ENCODE measurements at places on chromosomes 1 and 21.

DNA sequence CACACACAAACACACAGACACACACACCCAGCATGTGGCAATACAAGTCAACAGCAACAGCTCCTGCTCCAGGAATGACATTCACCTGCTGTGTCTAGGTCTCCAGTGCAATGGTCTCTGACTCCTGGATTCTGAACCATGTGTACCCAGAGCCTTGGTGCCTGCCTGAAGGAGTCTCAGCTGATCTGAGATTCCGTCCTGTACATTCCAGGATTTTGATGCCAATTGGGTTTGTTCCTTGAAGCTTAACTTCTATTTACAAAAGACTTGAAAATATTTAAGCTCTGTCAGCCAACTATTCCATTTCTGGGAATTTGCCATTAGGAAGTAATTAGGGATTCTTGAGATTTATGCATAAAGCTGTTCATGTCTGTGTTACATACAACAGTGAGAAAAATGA, 85.4 kb upstream of the LRRC8D start:
- no peak for DNase-seq

GRCh38 chr21:32525282-32525681, 60.0 kb downstream of the TCP10L start:
- DNase-seq = no peak

DNA sequence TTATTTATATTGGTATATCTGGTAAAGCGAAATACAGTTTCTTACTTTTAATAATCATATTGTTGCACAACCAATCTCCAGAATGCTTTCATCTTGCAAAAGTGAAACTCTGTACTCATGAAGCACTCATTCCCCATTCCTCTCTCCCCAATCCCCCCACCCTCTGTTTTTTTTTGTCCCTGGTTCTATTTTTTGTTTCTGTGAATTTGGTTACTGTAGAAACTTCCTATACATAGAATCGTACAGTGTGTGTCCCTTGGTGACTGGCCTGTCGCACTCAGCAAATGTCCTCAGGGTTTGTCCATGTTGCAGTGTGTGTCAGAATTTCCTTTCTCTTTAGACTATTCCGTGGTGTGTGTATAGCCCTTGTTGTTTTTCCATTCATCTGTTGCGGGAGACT, 7.9 kb upstream of the NLRP3 start:
- no peak for DNase-seq

DNA sequence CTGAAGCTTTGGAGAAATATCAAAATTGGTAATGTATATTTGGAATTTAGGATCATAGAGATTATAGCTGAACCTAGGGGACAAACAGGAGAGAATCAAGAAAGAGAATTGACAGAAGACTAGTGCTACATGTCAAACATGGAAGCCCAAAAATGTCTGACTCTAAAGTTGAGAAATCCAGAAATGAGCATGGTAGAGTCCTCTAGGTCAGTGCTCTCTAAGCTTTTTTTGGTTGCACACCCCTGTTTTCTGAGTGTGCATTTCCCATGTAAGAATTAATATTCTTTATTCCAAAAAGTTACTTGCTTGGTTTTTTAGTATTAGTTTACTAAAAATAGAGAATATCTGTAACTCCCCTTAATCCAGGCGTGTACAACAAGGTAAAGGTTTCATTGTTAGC, 25.6 kb downstream of the NFYC start:
- DNase-seq = no peak

GRCh38 chr1:1759456-1760344, 18.6 kb downstream of the NADK start:
- DNase-seq = no peak

- DNase-seq = no peak
Observed at GRCh38 chr1:180003026-180003695, 48.6 kb downstream of the CEP350 start.

DNA sequence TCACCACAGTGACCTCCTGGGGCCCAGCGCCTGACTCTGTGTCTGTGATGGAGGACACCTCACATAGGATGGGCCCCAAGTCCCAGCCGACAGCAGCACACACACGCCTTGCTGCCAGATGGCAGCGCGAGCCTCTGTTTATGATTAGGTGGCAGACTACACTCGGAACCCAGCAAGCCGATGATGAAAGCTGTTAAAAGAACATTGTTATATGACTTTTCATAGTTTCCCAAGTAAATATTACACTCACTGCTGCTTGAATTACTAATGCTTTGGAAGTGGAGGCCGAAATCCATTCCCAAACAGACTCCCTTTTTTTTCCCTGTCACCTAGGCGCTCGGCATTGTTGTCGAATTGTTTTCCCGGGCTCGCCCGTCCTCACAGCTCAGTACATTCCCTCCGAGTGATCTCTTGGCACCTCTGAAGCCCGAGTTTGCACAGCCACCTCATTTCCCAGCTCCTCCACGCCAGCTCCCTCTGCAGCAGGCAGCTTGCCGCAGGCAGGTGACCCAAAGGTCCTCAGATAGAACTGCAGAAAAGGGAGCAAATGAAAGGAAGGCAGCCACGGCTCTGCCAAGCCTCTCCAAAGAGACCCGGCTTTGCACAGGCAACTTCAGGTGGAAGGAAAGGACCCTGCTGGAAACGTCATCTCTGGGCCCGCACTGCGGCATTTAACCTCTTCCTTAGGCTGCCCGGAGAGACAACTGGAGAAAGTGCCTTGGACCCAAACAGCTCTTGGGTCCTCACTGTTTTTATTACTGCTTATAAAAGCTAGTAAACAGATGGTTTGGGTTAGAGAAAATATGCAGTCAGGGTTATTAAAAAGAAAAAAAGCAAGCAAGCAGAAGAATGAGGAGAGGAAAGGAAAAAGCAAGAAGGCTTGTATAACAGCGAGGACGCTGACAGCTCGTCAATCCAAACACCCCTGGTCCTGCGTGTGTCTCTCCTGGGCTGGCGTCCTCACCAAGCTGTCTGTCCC, 72.2 kb upstream of the SLC25A33 start:
- no peak for DNase-seq

DNA sequence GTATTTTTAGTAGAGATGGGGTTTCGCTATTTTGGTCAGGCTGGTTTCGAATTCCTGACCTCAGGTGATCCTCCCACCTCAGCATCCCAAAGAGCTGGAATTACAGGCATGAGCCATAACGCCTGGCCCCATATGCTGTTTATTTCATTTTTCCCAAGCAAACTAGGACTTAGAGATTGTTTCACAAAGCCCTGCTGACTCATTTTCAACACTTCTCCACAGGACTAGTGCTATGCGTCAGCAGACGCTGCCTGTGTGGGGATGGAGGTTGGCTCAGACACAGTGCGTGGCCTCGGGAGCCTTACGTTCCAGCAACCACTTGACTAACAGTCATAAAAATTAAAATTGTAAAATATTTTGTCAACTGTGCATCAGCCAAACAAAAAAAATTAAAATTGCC, 22.7 kb downstream of the PKNOX1 start:
- no peak for DNase-seq

- no peak for DNase-seq
Observed at GRCh38 chr1:35530168-35530567, 27.0 kb downstream of the KIAA0319L start.

- no peak for DNase-seq
Observed at GRCh38 chr1:209012443-209013196, 570.9 kb upstream of the CAMK1G start.

GRCh38 chr21:29382030-29382654, 83.4 kb downstream of the BACH1 start:
- DNase-seq = no peak

DNA sequence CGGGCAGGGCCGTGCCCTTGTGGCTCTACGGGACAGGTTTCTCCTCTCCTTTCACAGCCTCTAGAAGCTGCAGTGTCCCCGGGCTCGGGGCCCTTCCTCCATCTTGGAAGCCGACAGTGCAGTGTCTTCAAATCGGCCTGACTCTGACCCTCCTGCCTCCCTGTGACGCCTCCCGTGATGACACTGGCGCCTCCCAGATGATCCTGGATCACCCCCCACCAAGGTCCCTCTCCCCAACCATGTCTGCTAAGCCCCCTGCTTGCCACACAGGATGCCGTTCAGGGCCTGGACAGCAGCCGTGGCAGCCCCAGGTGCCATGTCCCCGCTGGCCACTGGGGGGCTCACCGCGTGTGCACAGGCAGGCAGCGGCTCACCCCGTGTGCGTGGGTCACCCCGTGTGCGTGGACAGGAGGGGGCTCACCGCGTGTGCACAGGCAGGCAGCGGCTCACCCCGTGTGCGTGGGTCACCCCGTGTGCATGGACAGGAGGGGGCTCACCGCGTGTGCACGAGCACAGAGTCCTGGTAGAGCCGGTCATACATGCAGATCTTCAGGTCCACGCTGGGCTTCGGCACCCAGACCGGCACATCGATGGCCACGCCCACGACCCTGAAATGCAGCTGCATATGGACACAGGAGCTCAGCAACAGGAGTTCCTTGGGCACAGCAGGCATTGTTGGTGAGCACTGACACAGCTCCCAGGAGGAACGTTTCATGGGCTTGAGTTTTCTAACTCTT, 24.9 kb upstream of the TMEM52 start:
- no peak for DNase-seq

DNA sequence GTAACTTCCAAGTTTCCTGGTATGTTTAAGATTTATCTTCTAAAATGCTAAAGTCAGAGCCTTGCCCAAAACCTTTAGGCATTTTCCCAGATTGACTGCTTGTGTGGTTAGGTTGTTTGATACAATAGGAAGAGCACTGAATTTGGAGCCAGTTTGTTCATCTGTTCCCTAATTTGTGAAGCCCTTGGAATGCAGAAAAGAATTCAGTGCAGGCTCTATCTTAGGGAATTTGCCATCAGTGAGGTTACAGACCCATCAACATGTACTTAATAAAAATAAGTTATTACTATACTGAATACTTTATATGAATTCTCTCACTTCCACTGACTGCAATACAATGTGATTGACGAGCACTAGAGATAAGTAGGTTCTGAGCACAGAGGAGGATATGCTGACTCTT, 120.2 kb downstream of the PIK3R3 start:
- DNase-seq = no peak

GRCh38 chr1:230285351-230285750, 140.8 kb downstream of the PGBD5 start:
- no peak for DNase-seq

GRCh38 chr1:217040711-217041455, 317.7 kb upstream of the ESRRG start:
- no peak for DNase-seq

GRCh38 chr1:204983136-204983535, 59.9 kb upstream of the CNTN2 start:
- DNase-seq = peak; percentile 53

DNA sequence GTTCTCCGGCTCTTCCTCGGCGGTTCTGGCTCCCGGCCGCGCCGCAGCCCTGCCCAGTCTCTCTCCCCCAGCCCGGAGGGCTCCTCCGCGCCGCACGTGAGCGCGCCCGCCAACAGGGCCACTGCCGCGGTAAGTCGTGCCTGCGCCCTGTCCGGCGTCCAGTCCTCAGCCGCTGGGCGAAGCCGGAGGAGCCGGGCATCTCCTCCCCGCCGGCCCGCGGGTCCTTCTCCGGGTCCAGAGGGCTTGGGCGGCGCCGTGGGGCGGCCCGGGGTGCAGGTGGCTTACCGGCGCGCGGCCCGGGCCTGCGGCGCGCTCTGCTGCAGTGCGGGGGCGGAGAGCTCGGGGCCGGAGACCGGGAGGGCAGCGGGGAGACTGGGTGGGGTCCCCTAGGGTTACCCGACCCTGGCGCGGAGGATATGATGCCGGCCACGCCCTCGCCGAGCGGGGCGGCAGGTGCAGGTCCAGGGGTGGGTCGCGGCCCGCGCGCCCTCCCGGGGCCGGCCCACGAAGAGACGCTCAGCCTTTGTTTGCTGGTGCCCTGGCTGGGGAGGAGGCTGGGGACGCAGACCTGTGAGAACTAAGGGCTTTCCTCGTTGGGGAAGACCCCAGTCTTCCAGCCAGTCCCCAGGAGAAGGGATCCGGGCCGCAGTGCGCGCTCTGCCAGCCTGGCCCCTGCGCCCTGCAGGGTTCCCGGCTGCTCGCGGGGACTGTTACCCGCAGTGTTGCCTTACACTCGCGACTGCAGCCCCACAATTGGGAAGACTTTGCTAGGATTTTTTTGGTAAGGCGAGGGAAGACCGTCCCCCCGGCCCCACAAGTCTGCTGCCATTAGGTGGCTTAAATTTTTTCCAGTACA, at the start of gene DOP1B:
Gene DOP1B, plus strand, starts transcription at position 10 of the 856 bp plus-strand sequence. CDS start 7,910 bp downstream, outside the sequence.
- no peak for DNase-seq

DNA sequence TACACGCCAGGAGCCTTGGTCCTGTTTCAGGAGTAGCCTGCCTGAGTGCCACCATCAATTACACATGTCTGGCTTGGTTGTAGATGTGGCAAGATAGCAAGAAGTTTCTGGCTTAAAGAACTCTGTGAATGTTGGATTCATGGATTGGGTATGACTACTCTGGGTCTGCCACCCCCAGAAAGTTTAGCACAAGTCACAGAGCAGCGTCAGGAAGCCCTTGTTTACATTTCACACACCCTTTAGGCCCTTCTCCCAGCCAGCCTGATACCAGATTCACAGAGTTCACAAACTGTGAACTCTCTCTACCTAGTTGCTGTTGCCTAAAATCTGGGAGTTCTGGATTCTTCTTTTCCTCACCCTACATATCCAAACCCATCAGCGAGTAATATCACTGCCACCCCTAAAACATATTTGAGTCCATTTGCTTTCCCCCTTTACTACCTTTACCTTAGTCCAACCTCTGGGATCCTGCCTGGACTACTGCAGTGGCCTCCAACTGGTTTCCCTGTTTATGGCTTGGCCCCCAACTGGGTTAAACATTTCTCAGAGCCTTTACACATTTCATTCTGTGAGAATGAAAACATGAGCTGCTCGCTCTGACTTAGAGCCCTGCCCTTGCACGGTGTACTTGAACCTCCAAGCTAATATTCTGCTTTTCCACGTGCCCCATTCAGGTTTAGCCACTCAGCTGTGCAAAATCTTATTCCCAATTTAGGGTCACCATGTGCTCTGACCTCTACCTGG, 4.1 kb upstream of the CCDC24 start:
- no peak for DNase-seq

DNA sequence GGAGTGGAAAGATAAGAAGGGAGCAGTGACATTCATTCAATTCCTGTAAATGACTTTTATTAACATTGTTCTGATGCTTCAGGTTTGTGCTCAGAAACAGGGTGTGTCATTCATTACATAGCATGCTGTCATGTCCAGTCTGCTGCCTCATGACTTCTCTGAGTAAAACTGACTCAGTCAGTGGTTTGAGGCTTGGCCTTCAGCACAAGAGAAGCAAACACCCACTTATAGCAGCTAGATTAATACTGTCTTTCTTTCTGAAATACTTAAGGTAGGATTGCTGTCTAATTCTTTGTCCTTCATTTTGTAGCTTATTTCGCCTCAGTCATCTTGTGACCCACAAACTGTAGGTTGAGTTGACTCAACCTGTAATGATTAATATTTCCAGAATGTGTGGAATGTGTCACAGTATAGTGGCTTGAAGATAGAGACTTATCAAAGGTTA, 32.9 kb downstream of the RASAL2 start:
- no peak for DNase-seq

DNA sequence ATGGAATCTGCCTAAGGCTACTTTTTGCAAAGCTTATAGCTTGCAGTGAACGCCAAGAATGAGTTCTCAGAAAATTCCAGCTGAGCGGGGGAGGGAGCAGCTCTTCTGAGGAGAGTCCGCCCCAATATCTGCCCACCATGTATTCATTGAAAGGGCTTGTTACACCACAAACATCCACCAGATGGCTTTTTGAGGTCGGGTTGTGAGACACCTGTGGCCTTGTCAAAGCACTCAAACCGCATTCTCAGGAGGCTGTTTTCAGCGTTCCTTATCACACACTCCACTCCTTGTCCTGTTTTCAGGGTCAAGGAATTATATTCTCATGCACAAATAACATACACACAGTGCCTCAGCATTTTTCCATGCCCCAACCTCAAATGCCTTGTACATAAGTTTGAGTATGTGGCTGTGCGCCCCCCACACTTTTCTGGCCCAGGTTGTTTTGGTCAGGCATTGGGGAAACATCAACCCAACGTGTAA, 3.9 kb upstream of the C4BPB start:
- DNase-seq = no peak

- DNase-seq = no peak
Observed at GRCh38 chr1:17908945-17909344, 153.8 kb downstream of the ACTL8 start.

Measured in bone marrow (tissue), 2 donors.